ENCODE measurements at places on chromosomes 16 and 17.

DNA sequence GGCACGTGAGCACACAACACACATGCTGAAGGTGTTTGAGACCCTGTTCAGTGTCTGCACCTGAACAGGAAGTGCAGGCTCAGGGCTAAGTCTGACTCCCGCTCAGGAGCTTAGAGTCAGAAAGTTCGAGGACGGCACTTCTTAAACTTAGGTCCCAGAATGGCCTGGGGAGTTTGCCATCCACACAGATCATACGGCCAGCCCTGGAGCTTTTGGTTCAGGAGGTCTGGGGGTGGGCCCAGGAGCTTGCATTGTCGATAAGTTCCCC is 4.0 kb upstream of the CAMKK1 start:
- DNase-seq, result no peak

GRCh38 chr17:82006468-82007227 is 16.0 kb downstream of the CENPX start:
- no peak for DNase-seq

DNA sequence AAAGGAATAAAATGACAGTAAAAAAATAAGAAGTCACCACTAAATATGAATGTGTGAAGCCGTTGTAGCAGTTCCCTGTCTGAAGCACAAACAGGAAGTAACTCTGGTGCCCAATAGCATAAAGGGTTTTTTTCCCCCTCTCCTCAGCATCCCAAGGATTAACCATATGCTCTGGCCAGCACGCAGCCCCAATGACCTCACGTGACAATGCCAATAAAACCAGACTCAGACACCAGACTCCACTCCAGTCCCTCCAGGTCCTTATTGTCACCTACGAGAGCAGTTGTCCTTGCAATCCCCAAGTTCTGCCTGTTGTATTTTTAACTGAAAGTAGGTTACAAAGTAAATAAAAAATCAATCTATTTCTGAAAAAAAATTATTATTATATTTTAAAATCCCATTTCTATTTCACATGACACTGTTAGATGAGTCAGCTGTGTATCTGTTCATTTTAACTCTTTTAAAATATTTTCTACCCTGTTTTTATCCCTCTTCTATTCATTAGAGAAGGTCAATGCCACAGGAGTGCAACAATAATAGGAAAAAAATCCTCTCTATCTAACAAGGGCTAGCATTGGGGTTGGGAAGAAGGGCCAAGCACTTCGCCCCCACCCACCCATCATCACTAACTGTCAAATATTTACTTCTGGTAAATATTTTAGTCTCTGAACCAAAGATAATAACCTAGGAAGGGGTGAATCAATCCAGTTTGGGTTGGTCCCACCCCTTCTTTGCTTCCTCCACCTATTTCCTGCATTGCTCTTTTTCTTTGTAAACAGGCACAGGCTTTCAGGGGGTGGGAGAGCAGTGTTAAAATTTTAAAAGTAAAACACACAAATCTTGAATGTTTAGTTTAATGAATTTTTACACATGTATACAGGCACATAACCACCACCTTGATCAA is 6.6 kb downstream of the PRAC1 start:
- no peak for DNase-seq

- DNase-seq, result no peak
These were observed 45.9 kb upstream of the MGAT5B start for GRCh38 chr17:76822184-76822778.
